Esophagus squamous epithelium (tissue), 5 donors: ENCODE measurements at places on chromosomes 11 and 22.

- no peak for DNase-seq
Measured at GRCh38 chr11:1486054-1486825, at the start of gene MOB2. TSS of gene MOB2 (minus strand) at chr11:1486779. CDS start at chr11:1486556, 223 bp downstream.

DNA sequence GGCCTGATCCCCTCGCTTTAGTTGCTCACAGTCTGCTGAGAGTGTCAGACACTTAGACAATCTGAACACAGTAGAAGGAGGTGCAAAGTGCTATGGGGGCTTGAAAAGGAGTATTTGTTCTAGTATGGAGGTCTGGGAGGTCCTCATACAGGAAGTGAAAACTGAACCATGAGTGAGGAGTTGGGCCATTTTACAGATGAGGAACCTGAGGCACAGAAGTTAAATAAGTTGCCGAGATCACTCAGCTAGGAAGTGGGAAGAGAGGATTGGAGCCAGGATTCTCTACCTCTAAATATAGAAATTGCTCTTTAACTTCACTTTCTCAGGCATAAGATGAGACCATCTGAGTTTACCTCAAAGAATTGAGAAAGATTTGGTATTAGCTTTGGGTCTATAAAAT, 4.0 kb upstream of the NEU3 start:
- DNase-seq, result no peak

DNA sequence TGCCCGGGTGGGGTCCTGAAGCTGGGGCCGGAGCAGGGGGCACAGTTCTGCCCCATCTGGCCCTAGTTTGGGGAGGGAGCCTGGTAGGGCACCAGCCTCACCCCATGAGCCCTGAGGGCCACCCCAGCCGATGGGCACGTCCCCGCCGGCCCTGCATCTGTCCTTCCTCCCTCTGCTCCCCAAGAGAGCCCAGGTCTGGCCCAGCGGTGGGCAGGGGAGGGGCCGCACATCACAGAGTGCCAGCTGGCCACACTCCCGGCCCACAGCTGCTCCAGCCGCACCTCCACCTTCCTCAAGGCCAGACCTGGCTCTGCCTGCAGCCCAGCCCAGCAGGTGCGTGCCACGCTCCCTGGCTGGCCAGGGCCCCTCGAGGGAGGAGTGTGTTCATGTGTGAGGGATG, 21.6 kb downstream of the BRSK2 start:
- no peak for DNase-seq

DNA sequence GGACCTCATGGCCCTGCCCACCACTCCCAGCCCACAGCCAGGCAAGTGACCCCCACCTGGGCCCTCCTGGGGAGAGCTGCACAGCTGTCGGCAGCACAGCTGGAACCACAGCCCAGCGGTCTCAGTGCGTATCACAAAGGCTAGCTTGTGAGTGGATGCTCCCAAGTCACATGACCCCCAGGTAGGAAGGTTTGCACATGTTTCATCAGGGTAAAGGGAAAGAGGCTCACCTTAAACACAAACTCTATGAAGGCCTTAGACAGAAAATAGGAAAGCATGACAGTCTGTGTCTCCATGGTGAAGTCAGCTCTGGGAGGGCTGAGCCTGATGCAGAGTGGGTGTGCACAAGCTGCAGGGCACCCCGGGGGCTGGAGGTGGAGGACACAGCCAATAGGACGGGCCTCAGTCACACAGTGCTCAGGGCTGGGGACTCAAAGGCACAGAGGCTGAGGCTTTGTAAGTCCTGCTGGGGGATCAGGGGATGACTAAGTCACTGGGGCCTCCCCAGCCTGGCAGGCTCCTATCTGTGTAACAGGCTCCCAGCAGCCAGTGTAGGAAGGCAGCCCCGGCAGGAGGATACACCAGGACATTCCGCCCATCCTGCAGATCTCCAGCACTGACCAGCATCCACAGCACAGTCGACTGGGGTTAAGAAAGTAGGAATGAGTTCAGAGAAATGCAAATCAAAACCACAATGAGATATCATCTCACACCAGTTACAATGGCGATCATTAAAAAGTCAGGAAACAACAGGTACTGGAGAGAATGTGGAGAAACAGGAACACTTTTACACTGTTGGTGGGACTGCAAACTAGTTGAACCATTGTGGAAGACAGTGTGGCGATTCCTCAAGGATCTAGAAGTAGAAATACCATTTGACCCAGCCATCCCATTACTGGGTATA, 22.0 kb downstream of the CELSR1 start:
- DNase-seq, result no peak

- no peak for DNase-seq
Measured at GRCh38 chr22:43800970-43801369, 11.1 kb downstream of the EFCAB6 start.

DNA sequence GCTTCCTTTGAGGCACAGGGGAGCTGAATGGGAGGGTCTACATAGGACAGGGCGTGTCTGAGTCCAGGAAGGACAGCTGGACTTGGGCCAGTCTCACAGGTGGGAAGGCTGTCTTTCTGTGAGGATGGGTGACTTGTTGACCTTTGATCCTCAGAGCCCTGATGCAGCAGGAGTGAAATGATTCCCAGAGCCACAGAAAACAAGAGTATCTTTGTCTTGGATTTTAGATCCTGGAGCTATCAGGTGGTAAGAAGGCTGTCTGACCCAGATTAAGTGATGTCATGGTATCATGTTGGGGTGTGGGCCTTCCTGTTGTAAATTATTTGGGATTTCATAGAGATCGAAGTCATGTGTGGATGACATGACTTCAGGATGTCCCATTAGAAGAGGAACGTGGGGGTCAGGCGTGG, 15.0 kb downstream of the PTPRJ start:
- DNase-seq, result no peak

DNA sequence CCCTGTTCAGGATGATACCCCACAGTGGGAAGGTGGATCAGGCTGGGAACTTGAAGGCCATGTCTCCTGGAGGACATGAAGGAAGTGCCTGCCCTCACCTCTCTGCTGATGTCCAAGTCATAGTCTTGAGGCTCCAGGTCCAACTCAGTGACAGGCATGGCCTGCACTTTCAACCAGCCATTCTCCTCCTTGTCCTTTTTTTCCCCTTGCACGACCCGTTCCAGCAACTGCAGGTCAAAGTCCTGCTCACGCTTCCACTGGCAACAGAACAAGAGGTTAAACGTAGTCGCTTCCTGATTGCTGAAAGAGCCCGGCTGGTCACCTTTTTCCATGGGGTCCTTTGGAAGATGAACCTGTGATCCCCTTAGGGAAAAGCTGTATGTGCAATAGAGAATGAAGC, 47.7 kb downstream of the C11orf58 start:
- no peak for DNase-seq

DNA sequence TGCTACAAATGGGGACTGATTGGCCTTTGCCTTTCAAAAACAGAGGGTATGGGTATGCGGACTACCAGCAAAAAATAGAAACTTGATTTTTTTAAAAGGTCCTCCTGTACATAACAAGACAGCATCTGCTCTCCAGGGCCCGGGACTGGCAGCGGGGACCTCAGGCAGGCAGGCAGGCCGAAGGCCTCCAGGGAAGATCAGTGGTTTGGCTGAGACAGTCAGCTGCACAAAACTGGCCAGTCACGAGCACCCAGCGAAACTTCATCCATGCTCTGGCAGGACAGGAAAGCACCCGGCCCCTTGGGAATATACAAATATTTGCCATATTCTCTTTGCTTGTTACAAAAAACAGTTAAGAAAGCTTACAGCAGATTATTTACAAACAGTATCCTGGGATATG, 11.0 kb downstream of the RPL27A start:
- no peak for DNase-seq

- no peak for DNase-seq
Measured at GRCh38 chr11:78717041-78717440, 142.4 kb upstream of the NARS2 start.

DNA sequence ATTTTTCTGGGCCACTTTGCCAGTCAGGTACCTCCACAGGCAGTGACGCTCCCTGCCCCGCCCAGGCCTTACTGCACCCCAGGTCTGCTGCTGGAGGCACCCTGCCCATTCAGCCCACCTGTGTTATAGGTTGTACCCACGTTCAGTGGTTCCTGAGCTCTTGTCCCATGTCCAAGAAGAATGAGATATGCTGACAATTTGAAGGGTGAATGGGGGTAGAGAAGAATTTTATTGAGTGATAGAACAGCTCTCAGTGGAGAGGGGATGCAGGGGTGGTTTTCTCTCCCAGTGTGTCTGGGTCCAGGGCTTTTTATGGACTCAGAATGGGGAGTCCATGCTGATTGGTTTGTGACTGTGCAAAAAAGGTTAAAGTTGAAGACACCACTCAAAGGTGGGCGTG, 149.7 kb downstream of the LDLRAD3 start:
- no peak for DNase-seq

DNA sequence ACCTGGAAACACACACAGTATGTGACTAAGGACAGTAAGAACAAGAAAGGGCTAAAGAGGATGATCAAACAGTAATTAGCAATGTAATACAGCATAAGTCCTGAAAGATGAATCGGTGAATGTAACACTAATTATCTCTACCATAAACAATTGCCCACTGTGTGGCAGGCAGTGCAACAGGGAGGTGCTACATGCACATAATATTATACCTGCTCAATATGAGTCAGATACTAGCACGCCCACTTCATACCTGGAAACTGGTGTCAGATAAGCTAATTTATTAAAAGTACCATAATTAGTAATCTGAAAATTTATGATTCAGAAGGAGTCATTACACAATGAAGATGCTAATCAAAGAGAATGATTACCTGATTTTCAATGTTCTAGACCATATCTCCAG, 14.9 kb downstream of the CASP12 start:
- no peak for DNase-seq

- DNase-seq, result no peak
Measured at GRCh38 chr11:11245453-11245852, 107.6 kb downstream of the CSNK2A3 start.

DNA sequence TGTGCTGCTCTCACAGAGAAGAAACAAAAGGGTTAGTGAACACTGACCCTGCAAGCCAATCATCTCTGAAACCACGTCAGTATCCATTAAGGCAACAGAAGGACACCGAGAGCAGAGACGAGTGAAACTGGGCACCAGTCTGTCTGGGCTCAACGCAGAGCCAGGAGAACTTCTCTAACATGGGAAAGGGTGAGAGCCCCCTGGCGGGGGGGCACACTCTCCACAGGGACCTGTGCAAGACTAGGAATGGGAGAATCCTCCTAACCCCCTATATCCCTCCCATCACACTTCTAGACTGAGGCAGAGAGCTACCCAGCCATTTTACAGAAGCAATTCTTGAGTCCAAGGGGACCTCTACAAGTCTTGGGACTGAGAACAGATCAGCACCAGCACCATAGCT, 285.8 kb downstream of the SOX6 start:
- DNase-seq, result no peak

- no peak for DNase-seq
Measured at GRCh38 chr11:132714859-132715440, 817.4 kb downstream of the OPCML start.

- no peak for DNase-seq
Measured at GRCh38 chr11:44780940-44781631, 54.3 kb downstream of the TSPAN18 start.

DNA sequence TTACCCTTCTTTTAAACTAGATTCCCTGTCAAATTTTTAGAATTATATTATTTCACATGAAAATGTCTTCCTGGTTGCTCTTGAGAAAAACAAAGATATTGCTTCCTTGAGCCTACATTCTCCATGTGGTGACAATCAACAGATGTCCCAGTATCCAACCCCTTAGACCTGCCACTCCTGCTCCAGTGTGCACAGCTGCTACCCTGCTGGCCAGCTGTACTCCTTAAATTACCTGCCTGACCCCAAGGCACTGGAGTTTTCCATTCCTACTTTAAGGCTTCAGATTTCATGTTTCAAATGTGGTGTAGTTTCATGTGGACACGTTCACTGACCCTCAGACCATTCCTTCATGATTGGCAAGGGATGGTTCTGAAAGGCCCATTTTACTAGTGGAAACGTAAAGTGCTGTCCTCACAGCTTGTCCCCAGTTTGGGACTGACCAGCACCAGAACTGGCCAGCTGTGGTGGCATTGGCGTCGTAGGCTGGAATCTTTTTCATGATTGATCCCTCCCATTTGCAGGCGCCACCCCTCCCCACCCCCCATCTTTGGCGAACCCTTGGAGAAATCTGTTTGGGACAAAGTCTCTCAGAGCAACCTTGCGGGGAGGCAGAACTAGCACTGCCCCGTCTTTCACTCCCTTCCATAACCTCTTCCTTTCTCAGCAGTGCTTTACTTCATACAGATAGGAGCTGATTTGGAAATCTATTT, 123.5 kb downstream of the DBX1 start:
- no peak for DNase-seq

DNA sequence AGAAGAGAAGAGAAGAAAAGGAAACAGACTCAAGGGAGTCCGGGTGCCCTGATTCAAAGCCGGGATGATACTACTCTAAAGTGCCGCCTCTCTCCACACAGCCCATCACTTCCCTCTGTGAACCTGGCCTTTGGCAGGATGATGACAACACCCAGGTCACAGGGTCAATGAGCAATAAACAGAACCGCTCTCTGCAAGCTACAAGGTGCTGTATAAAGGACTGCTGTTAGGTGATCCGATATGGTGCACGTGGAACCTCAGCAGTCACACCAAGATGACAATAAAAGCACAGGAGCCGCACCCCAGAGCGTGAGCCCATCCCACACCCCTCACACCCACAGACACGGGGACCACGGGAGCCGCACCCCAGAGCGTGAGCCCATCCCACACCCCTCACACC, 10.7 kb downstream of the TTLL1 start:
- DNase-seq, result no peak

DNA sequence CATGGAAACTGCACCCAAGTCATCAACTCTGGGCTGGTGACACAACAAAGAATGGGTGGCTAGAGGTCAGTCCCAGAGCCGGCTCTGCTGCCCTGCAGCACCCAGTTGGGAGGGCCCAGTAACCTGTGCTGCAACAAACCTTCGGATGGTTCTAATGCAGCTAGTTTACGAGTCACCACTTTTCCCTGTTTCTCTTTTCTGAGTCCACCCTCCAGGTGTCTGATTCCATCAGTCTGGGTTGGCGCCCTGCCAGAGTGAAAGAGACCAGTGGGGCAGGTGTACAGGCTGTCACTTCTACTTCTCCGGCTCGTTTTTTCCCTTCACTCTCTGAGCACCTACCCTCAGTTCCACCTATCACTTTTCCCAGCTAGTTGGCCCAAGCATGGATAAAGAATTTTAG, 572.9 kb downstream of the NTM start:
- no peak for DNase-seq

DNA sequence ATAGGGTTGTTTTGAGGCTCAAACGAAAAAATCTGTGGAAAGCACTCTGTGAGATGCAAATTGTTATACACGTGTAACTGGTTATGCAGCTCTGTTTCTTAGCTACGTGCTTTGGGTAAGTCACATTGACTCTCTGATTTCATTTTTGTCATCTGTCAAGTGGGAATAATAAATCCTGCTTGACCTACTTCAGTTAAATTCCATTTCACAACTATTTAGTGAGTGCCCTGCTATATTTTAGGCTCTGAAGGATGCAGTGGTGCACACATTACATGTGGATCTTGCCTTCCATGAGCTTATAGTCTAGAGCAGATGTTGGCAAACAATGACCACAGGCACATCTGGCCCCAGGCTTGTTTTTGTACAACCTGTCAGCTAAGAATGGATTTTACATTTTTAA, 133.6 kb upstream of the PLET1 start:
- DNase-seq, result no peak

GRCh38 chr11:102230186-102230585, 87.1 kb upstream of the BIRC3 start:
- no peak for DNase-seq
